NCI-H446 (cell line): ENCODE measurements at places on chromosomes 6 and 20.

- no peak for DNase-seq
Measured at GRCh38 chr6:1809291-1809988, 199.7 kb downstream of the FOXC1 start.

GRCh38 chr20:19860737-19861136 lies 102.7 kb downstream of the RIN2 start:
- DNase-seq, result no peak

DNA sequence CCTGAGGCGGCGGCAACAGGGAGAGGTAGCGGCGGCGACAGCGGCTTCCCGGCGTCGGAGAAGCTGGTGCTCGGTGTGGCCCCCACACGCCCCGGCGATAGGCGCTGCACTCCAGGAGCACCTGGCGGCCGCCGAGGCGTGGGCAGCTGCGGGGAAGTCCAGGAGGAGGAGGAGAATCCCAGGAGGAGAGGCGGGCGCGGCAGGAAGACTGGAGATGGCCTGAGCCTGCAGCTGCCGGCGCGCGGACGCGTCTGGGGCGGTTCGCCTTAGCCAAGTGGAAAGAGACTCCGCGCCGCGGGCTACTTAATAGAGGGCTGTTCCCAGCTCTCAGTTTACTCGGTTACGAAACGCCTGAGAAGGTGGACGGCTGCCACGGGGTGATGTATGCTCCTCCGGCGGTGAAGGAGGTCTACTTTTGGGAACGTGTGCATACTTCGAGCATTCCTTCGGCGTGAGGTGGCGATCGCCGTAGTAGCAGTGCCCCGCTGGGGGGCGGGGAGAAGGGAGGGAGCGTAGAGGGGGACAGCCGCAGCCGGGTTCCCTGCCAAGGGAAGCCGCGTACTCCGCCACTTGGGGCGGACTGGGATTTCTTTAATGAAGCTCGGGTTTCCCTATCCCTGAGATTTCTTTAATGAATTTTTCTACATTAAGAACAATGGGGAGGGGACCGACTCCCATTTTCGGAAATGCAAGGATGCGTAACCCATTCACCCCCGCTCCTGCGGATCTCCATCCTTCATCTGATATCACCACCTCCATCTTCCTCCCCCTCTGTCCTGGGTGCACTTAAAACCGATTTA lies at the start of gene COL12A1:
Gene COL12A1 (minus strand): TSS at position 278 of the 800 bp plus-strand sequence. CDS start 3,261 bp downstream, outside the sequence.
- no peak for DNase-seq

DNA sequence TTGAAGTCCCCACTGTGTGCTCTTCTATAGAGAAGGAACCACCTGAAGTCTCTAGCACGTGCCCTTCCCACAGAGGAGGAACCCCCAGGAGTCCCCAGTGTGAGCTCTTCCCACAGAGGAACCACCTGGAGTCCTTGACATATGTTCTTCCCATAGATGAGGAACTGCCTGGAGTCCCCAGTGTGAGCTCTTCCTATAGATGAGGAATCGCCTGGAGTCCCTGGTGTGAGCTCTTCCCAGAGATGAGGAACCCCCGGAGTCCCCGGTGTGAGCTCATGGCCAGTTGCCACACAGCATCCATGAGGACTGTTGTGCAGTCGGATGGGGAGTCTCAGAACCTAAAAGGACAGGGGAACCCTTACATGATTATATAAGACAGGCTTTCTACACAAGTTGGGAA lies 158.1 kb upstream of the THBS2 start:
- no peak for DNase-seq

DNA sequence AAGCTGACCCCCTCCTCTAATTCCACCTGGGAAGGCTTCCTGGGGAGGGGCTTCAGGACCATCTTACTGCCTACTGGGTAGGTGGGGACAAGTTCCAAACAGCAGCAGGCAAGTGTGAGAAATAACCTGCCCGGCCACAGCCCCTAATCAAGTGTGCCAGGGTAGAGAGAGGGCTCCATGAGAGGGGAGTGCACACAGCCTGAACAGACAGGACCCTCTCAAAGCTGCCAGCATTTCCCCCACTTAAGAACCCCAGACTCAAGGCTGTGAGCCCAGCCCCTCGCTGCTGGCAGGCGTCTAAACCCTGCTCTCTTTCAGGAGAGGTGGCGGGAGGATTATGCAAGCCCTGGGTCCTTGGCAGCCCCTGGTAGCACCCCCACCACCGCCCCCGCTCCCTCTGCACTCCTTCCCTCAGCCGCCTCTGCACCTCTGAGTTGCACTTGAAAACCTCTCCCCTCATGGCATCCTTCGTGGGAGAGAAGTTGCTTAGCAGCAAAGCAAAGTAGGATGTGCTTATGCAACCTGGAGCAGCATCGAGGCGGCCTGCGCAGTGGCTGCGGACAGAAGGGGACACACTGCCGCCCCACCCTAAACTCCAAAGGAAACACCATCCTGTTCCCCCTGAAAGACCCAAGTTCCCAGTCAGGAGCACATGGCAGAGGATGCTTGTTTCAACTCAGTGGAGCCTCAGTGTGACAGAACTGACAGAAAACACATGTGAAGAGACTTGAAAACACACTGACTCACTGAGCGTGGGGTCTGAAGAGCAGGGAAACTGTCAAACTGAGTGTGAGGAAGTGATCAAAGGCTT lies 10.5 kb downstream of the DDRGK1 start:
- DNase-seq, result no peak

- DNase-seq, result no peak
Measured at GRCh38 chr6:90350689-90351554, 54.3 kb upstream of the BACH2 start.

DNA sequence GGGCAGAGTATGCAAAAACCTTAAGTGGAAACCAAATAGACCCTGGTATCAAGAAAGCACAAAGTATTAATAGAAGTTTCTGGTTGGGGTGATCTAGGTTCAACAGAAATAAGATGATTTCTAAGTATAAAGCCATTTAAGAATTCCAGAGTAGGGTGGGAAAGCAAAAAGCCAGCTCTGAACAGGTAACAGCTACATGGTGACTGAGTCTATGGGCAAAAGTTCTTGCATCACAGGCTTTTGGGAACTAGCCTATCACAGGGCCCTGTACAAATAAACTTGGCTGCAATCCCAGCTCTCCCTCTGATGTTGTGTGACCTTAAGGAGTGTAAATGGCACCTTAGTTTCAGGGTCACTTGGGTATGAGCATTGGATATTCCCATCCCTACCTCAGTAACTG lies 5.5 kb downstream of the TCF19 start:
- DNase-seq, result no peak

DNA sequence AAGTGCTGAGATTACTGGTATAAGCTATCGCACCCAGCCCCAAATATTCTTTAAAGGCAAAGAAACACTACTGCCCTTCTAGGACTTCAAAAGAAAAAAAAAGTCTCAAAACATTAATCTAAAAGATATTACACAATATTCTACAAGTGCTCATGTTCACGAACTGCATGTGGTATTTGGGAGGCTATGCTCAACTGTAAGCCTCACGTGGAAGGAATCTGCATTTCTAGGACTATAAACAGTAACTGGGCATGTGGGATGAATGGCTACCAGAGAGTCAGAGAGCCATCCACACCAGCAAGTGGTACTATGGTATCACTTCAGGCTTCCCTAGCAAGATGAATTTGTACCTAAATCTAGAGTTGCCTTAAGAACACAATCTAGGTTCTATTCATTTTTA lies 50.0 kb downstream of the FKBP5 start:
- no peak for DNase-seq

DNA sequence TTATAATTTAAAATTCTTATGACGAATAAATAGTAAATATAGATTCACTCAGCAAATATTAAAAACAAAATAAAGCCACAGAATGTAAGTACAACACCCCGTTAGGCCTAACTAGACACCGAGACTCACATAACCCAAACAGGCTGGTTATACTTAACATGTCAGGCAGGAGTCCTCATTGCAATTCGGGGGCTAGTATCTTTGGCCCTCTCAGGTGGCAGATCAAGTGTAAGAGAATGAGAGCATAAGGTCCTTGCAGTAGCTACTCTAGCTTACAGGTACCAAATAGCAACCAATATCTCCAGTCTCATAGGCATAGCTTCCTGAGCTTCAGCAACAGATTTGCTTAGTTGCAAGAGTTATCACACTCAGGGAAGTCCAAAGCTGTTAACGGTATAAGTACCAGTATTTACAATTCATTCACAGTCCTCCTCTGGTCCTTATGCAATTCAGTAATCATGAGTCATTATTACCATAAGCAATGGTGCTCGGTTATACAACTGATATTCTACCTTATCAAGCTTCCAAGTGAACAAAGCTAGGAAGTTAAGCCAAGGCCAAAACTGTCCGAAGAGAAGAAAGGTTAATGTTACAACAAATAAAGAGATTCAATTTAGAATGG lies 20.1 kb downstream of the REV3L start:
- DNase-seq, result no peak

GRCh38 chr20:3612795-3613572 lies 50.2 kb downstream of the GFRA4 start:
- no peak for DNase-seq

DNA sequence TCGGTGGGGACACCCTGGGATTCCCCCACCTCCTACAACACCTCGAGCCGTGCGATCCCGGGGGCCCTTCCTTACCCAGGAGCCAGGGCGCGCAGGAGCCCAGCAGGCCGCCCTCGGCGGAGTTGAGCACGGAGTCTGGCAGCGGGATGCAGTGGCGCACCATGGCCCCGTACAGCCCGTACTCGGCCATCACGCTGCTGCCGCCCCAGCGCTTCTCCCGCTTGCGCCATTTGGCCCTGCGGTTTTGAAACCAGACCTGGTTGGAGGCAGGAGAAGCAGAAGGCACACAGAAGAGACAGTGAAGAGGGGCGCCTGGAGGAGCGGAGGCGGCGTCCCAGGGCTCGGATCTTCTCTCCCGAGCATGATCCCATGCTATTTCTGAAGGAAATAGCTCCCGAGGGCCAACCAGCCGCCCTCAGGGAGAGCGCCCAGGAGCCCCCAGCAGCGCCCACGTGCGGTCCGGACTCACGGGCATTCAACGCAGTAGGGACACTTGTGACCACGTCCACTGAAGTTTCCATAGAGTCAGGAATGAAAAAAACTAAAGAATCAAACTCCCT lies 4.3 kb downstream of the VSX1 start:
- DNase-seq, result no peak

DNA sequence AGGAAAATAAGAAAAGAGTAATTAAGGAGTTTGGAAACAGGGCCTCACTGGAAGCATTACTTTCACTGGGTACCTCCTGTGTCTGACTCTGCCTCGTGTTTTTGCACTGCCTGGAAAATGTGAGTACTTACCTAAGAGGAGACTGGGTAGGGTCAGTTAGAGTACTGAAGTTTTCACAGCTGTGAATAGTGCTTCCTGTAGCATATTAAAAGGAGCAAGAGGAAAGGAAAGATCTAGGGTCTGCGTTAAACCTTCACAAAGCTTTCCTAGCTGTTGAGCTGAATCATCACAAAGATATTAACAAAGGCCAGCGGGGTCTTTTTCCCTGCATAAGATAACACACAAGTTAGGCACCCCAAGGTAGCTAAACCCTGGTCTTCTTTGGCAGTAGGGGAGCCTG lies 82.3 kb downstream of the MLIP start:
- DNase-seq, result no peak

GRCh38 chr20:7673841-7674240 lies 266.4 kb downstream of the HAO1 start:
- peak; percentile 65 for DNase-seq

DNA sequence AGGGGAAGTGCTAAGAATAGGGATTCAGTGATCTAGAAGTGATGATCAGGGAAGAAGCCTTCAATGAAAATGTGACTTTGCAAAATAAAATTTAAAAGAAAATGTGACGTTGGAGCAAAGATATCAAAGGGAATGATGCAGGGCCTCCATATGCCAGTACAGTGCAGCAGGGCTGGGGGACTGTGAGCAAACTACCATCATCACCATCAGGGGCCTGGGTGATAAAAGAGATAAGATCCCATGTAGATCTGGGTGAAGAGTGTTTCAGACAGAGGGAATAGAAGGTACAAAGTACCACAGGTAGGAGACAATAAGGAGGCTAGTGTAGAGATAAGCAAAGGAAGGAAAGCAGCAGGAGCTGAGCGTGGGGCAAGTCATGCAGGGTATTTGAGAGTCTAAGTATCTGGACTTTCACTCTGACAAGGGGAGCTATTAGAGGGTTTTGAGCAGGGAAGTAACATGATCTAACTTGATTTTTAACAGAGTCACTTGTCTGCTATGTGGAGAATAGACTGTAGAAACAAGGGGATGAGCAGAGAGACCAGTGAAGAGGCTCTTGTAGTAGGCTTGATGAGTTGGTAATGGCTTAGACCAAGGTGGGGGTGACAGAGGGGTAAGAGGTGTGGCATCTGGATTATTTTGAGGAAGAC lies 295.6 kb downstream of the ZFAND3 start:
- DNase-seq, result no peak

- no peak for DNase-seq
Measured at GRCh38 chr20:64156136-64156885, 7.9 kb upstream of the MYT1 start.

GRCh38 chr20:9903048-9903655 lies 64.3 kb upstream of the PAK5 start:
- no peak for DNase-seq

GRCh38 chr6:150361876-150362275 lies 6.9 kb upstream of the IYD start:
- no peak for DNase-seq
